ENCODE measurements at places on chromosomes 1 and 21.

DNA sequence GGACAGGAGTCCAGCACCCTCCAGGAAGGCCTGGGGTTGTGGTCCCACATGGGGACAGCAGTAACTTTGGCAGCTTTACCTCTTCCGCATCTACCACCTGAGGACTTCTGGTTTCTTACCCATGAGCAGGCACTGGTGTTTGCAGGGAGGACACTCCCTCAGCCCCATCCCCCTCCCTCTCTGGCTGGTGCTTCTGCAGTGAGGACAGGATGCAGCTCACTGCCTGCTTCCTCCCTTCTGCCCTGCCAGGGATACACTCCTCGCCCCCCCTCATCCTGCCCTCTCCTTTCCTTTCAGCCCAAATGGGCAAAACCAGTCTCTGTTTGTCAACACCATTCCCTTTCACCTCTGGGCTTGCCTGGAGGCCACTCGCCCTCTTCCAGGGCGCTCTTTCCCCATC, 62.4 kb downstream of the KIRREL1 start:
- DNase-seq: no peak

- DNase-seq: no peak
Measured at GRCh38 chr1:118960026-118960561, 28.0 kb downstream of the TBX15 start.

- DNase-seq: no peak
Measured at GRCh38 chr1:226980565-226981385, 40.7 kb downstream of the COQ8A start.

DNA sequence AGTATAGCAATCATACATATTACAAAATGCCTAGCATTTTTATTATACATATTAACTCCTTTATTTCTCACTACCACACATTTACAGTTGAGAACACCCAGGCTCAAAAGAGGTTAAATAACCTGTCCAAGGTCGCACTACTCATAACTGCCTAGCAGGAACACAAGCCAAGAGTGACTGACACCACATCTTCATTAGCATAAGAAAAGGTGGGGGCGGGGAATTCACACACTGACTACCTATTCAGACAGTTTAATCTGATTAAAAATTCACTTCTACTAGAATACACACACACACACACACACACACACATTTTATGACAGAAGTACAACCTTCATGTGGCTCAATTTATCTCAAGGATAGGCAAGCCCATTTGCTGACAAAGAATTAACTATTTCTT, 77.8 kb upstream of the CACHD1 start:
- DNase-seq: peak; percentile 12

- no peak for DNase-seq
Measured at GRCh38 chr21:31052489-31053142, 14.3 kb upstream of the KRTAP19-8 start.

DNA sequence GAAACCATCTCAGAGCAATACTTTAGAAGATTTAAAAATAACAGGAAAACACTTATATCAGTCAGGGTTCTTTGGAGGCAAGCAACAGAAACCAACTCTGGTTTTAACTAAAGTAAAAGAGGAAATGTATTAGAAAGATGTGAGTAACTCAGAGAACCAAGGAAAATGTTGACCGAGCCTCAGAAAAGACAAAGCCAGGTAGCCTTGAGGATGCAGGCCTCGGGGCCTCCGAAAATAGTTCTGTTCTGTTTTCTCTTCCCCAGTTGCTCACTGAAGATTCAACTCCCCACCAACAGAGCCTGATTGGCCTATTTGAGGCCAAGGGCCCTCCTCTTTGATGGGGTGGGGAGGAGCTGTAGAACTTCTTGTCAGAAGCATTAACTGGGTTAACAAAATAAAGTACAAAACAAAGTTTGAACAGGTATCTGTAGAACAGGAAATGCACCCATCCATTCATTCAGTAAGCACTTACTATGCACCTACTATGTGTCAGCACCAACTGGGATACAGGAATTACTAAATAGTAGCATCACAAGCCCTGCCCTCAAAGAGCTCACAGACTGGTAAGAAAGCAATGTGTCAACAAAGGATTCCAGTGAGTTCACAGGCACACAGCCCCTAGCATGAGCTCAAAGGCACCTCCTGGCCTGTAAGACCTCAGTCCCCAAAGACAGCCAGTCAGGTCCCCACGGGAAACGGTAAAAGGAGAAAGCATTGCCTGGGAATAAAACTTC, 12.6 kb downstream of the SLAMF8 start:
- DNase-seq: no peak

GRCh38 chr21:38908537-38908936, 102.8 kb downstream of the ETS2 start:
- DNase-seq: no peak

DNA sequence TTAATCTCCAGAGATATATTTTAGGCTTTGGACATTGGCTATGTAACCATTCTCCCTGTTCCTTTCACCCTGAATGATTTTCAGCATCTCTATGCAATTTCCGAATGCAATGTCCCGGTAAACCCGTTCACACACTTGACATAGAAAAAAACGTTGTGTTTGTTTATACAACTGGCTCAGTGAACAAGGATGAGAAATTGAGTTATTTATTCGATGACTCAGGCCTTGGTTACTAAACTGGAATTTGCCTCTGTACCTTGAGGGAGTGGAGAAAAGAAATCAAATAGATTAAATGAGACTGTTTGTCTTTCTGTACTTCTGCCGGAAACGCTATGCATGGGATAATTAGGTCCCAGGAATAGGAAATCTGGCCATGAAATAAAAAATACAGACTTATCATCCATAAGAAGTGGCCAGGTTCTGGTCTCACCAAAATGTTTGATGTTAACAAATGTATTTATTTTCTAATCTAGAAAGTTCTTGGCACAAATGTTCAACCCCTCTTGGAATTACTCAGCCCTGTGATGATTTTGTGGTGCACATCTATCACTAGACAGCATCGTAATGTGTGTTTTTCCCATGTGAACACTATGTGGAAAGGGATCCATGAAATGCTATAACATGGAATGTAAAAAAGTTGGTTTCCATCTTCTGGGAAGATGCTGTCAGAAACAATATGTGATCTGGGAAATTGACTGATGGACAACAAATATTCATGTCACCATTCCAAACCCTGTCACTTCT, 253.9 kb downstream of the DUSP10 start:
- DNase-seq: no peak

DNA sequence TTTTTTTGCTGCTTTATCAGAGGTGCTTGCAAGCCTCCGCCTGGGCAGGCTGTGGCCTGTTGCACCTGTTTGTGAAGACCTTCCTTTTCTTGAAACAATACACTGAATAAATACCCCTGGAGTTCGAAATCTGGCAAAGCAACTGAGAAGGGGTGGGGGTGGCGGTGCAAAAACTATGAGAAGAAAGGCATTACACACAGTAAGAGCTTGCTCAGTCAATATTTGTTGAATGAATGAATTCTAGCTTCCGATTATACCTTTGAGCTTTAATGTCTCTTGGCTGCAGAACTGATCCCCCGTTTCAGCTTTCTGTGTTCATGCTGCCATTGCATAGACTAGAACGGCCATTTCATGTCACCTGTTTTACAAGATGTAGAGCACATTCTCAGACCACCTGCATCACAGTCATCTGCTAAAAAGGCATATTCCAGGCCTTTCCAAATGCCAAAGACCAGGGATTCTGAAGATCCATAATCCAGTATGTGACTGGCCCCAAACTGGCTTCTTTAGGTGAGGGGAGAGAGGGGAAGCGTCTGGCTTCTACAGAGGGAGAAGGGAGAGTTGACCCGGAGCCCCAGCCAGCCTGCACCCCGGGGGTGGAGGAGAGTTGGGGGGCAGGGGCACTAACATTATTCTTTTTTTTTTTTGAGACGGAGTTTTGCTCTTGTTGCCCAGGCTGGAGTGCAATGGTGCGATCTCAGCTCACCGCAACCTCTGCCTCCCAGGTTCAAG, 111.5 kb downstream of the ETS2 start:
- no peak for DNase-seq

All from erythroblast (primary cell).